Lower lobe of right lung (tissue), 2 donors: ENCODE measurements at places on chromosomes 12 and 14. TPM values are rescaled to one million over a fixed set of nuclear protein-coding genes. Genes with fewer than 3 reads are reported as not detected.

GRCh38 chr12:47216150-47216677, 136.5 kb upstream of the AMIGO2 start:
- peak; percentile 60 for DNase-seq

The KLRC3 gene
- not detected for total RNA-seq

DNA sequence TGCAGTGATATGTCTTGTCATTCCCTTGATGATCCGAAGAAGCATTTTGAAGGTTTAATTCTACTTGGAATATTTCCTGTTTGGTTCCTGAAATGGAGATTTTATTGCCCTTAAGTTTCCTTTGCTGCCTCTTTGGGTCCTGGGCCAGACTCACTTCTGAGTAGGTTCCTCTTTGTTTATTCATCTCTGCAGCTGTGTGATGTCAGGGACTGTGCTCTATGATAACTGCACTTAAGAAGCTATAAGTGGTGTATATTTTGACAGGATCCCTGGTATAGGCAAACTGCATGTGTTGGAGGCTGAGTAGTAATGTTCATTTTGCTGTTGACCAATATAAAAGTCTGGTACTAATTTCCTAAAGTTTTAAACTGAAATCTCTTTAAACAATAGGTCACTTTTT, at the start of gene KLRC4:
Gene KLRC4 (minus strand): TSS at position 366 of the 400 bp plus-strand sequence. CDS start 182 bp downstream, at position 184.
- no peak for DNase-seq

The EIF2S3B gene
- total RNA-seq = 0.68 TPM

The FGF6 gene
- not detected for total RNA-seq

GRCh38 chr12:68609998-68610369, 715 bp upstream of the RAP1B start:
- no peak for DNase-seq

DNA sequence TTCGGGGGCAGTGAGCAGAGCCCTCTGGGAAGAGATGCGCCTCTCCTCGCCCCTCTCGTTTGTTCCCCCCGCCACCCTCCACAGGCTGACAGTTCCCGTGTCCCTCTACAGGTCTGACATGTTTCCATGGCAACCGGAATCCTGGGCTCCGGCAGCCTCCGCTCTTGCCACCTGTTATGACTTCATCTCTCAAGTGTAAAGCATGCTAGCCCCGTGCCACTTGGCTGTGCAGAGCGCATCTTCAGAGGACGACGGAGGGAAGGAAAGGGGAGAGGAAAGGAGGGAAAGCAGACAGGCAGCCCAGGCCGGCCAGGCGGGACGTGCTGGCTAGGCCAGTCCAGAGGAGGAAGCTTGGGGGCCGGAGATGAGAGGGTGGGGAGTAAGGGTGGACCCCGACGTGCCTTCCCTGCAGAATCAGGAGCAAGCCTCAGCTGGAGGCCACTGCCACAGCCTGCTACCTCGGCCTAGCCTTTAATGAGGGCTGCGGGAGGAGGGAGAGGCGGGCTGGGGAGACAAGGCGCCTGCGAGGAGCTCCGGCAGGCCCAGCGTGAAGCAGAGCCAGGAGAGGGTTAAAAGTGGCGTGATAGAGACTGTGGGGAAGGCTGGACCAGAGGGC, 214.3 kb downstream of the DPF3 start:
- DNase-seq = no peak

The SH2B3 gene
- total RNA-seq = 49.5 TPM

DNA sequence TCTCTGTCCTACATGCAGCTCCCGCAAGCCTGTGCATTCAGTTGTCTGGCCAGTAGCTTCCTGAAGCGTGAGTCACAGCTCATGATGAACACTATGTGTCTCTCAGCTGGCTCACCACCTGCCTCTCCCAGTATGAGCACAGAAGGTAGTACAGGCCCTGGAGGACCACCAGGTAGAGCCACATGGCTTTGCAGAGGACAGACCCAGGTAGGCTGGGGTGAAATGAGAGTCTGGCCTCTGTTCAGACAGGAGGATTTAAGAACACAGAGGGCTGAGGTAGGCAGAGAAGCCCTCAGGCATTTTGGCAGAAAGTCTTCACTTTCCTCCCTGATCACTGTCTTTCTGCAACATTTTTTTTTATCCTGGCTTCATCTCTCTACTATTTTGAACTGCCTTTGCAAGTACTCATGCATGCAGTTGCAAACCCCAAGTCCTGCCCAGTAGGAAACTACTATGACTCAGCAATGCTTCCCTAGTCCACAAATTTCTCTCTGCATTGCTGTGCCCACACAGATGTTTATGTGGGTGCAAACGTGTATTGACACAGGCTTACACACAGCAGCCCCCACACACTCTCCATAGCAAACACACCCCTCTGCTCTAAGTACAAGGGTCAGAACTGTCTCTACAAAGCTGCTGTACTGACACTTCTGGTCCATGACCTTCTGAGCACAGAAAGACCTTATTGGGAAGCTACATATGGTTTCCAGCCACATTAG, 7.2 kb upstream of the SDR9C7 start:
- no peak for DNase-seq

- DNase-seq = no peak
Measured at GRCh38 chr12:132818562-132818961, 10.1 kb downstream of the GOLGA3 start.

The PPP4R3A gene
- total RNA-seq = 85.4 TPM

DNA sequence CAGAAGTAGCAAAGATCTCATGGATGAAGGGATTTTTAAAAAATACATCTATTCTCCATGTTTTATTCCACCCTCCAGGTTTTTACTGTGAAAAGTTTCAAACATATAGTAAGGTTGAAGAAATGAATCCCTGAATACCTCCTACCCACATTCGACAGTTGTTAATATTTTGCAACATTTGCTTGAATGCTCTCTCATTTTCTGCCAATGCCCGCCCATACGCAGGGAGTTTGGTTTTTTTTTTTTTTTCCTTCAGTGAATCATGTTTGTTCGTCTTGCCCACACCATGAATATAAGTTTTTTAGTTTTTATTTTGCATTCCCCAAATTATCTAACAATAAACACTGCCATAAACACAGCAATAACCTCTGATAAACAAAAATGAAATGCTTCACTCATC, 82.9 kb downstream of the MAP1LC3B2 start:
- DNase-seq = no peak

- DNase-seq = no peak
Measured at GRCh38 chr12:26704684-26705460, 128.1 kb downstream of the ITPR2 start.

The NKX2-8 gene
- 1.2 TPM for total RNA-seq

DNA sequence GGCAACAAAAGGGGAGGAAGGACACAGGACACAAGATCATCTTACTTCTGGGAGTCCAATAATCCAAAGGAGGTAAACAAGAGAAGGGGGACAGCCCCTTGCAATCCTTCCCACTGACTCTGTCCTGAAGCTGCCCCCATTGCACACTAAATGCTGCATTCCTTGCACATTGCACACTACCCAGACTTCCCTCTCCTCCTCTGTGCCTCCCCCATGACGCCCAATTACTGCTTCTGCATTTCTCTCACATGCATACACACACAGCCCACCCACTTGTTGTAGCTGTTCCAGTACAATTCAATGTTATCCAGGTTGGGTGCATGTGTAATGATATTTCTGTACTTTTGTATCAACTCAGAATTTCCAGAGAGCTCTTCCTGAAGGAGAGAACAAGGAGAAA, 5.5 kb downstream of the NDRG2 start:
- DNase-seq = no peak

DNA sequence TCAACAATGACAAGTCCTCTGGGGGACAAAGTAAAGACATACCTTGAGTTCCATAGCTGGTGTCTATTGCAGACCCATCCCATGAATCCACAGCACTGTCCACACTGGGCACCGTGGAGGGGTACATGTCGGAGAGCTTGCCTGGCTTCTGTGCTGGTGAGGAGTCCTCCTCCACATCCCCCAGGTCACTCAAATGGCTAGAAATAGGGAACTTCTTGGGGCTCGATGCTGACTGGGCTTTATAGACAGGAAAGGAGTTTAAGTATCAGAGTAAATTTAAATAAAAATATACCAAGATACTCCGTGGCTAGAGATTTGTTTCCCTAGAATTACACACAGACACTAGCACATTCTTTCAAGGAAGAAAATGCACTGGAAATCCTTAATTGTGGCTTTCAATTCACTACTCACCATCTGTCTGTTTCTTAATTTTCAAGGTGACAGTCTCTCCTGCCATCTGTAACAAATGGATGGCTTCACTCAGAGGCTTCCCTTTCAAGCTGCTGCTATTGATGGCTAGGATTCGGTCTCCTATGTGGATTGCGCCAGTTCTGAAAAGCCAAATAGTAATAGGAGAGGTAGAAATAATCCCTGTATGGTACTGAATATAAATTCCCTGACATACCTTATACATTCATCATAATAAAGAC, 90.1 kb downstream of the HELB start:
- DNase-seq = no peak

GRCh38 chr14:93044556-93044955, 71.2 kb downstream of the ITPK1 start:
- peak; percentile 79 for DNase-seq

DNA sequence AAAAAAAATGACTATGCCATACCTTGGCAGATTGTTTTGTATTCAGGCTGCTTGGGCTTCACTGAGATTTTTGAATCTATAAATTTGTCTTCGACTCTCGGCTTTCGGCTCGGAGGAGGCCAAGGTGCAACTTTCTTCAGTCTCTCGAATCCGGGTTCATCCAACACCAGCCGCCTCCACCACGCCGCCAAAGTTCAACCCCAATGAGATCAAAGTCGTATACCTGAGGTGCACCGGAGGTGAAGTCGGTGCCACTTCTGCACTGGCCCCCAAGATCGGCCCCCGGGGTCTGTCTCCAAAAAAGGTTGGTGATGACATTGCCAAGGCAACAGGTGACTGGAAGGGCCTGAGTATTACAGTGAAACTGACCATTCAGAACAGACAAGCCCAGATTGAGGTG, 12.4 kb upstream of the SPPL3 start:
- no peak for DNase-seq
